ENCODE measurements at places on chromosomes 6 and 20.

GRCh38 chr20:6121504-6121903, 1.3 kb downstream of the FERMT1 start:
- no peak for DNase-seq

- no peak for DNase-seq
Measured at GRCh38 chr20:3706774-3707507, 5.5 kb downstream of the SIGLEC1 start.

GRCh38 chr20:57435498-57436222, 44.5 kb downstream of the RBM38 start:
- DNase-seq: peak; percentile 40

DNA sequence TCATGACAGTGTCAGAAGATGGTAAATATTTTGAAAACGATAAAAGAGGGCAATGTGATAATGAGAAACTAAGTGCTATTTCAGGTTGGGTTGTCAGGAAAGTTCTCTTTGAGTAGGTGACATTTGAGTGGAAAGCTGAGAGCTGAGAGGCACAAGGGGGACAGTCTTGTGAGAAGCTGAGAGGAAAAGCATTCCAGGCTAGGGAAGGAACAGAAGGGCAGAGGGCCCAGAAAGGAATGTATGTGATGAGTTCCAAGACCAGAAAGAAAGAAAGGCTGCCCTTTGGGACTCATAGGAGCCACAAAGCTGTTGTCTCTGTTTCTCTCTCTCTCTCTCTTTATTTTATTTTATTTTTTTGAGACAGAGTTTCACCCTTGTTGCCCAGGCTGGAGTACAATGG, 7.6 kb upstream of the RNF182 start:
- DNase-seq: no peak

GRCh38 chr20:59386809-59387208, 86.4 kb downstream of the EDN3 start:
- DNase-seq: no peak

All from stimulated activated CD8-positive, alpha-beta memory T cell treated with anti-CD3 and anti-CD28 coated beads, Interleukin-4, amount 100 ng/mL, for 48 hours (primary cell).